ENCODE measurements at places on chromosomes 2 and 18. TPM values are rescaled to one million over a fixed set of nuclear protein-coding genes. Genes with fewer than 3 reads are reported as not detected.
A peak's percentile ranks its signal among the peaks of the same experiment; 100 is the strongest.

DNA sequence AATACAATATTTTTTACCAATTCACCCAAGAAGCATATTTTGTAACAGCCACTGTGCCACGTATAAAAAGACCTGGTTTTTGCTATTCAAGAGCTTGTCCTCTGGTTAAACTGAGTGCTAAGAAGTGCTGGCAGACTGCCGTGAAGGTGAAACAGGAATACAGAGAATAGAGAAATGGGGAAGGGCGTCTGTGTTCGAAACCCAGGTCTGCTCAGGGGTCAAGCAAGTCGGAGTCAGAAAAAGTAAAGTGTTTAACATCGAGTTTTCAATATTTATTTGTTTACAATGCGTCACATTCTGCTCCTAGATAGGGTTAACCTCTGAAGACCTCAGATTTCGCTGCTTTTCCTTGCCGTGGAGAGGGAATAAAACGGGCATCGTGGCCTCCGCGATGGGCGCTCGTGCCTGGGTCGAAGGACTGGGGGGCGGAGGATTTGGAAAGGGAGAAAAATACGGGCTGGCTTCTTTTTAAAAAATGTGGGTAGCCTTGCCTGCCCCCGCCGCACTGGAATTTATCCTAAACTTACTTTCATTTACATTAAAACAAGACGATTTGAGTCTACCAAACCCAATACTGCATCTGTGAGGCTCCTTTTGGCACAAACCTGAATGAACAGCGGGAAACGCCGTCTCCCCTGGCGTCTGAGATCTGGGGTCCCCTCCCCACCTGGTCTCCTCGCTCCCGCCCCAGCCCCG is 1.1 kb upstream of the SNTG2 start:
- no peak for DNase-seq

GRCh38 chr2:179877601-179878364 is 16.4 kb upstream of the ZNF385B start:
- no peak for DNase-seq

DNA sequence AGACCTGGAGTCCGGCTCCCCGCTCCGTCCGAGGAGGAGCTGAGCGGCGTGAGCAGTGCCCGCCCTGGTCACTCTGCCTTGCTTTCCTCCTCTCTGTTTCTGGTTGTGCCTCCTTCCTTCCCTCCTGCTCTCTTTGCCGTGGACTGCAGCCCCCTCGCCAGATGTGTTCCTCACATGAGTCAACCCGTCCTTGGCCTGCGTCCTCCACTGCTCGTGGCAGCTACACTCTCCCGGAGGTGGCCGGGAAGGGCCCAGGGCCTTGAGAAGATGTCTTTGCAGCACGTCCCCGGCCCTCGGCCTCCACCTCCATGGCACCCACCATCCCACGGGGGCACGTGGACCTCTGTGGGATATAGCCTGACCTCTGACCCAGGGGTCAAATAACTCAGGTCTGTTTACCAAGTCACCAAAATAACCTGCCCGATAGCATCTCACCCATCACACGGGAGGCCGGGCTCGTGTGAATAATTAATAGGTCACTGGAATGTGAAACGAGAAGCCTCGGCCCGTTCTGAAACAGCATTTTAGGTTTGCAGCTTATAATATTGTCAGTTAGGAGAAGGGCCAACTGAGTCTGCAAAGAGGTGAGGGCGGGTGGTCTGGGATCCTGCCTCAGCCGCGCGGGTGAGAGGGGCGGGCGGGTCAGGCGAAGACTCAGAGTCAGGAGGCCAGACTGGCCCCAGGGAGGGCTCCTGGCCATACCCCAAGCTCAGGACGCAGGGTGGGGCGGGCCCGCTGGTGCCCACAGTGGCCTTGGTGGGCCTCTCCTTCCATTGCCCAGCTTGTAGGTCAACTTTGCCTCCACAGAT is 42.6 kb downstream of the NFATC1 start:
- no peak for DNase-seq

GRCh38 chr2:205681401-205682238 is 681 bp upstream of the NRP2 start:
- no peak for DNase-seq

DNA sequence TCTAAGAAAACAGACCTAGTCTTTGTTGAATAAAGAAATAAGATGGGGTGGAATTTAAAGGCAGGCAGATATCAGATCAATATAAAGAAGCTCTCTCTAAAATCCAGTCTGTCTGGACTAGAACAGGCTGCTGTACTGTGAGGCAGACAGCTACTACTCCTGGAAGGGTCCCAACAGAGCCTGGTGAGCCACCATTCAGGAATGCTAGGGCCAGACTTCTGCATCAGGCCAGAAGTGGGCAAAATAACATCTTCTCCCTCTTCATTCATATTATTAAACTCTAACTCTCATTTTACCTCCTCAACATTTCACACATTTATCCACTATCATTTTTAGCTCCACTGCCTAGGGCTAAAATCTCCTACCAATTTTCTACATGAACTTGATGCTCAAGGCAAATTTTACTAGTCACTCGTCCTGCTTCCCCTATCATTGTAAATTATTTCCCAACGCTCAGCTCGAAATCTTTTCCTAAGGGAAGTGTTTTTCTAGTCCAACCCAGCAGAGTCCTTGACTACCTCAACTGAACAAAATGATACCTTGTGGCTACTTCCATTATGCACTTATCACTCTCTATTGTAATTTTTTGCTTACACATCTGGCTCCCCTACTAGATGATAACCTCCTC is 45.2 kb upstream of the GLS start:
- DNase-seq = no peak

- no peak for DNase-seq
Measured at GRCh38 chr2:109531221-109531620, 82.5 kb downstream of the SEPTIN10 start.

ALPG gene
- not detected for total RNA-seq

GRCh38 chr2:205580212-205580987 is 101.9 kb upstream of the NRP2 start:
- DNase-seq = no peak

RAX gene
- total RNA-seq = not detected

- peak; percentile 34 for DNase-seq
Measured at GRCh38 chr2:239322416-239323086, 78.3 kb downstream of the HDAC4 start.

- no peak for DNase-seq
Measured at GRCh38 chr18:62450175-62450545, 72.7 kb upstream of the ZCCHC2 start.

- DNase-seq = no peak
Measured at GRCh38 chr2:159708066-159708760, 4.1 kb upstream of the MARCHF7 start.

GRCh38 chr2:105786231-105787230 is 41.8 kb downstream of the NCK2 start:
- DNase-seq = no peak

DNA sequence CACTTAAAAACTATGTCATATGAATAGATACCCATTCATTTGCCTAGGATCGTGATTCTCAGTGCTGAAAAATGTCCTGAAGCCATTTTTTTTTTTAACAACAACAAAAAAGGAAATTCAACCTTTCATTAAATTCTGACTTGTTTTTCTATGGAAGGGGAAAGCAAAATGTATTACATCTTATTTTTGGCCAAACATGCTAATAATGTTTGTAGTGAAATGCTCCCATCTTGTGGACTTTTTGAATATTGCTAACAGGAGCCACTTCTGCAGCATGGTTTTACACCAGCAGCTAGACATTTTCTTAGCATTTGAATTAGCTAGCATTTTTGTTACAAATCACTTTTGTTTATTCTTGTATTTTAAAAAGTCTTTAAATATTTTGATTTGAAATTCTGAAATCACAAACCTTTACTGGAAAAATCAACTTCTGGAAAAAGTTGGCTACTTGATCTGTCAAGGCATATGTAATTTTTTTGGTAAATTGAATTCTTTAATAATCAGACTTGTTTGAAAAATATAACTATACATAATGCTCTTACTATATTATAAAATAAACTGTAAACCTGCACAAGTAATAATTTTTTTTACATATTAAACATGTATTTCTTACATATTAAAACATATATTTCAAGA is 75.8 kb downstream of the KIDINS220 start:
- DNase-seq = no peak

GPR39 gene
- total RNA-seq = not detected

DNA sequence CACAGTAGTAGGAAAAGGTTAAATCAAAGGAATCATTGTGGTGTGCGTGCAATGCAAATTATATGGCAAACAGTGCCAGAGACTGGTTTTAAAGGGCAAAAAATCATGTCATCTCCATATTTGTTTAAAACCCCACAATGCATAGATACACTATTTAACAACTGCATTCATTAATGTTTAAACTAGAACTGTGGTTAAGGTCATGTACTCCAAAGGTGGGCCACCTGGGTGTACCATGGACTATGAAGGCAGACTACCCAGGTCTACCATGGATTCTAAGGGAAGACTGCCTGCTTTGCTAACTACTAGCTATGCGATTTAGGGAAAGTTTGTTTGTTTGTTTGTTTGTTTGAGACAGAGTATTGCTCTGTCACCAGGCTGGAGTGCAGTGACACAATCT is 356.3 kb downstream of the ZEB2 start:
- DNase-seq = no peak

DNA sequence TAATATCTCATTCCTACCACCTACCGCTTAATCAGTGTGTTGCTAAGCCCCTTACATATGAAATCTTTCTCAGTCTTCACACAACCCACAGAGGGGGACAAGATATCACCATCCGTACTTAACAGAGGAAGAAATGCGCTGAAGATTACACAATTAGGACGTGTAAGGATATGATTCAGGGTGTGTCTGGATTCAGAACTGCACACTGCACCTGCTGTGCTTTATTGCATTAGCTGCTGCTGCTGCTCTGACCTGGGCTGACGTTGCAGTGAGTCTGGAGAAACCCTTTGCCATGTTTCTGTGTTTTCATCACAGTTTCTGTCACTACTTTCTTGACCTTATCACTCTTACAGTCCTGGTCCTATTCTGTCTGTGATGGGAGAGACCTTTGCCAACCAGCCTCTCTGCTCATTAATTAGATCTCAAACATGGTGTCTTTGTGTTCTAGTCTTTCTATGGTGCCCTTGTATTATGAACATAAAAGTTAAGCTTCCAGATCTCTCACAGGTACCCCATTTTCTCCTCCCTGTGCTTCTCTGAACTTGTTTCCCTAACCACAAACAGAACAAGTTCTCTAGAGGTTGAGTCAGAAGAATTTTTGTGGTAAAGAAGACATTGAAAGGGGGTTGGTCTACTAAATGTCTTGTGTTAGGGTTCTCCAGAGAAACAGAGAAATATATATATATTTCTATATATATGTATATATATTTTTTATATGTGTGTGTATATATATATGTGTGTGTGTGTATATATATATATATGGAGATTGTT is 92.9 kb upstream of the CYP1B1 start:
- DNase-seq = no peak

DNA sequence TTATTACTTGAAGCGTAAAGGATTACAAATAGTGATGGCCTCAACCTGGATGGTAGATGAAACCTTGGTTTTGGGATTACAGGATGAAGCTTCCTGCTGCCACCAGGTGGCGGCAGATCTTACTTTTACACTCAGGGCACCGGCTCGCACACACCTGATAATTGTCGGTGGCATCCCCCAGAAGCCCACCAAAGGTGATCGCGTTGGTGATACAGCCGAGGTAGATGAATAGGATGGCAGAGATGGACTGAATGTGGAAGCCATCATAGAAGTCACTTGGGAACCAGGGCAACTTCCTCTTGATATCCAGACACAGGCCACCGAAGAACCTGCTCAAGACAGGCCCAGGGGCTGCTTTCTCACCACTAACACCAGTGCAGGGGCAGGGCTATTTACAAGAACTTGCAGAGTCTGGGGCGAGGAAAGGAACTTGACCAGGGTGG is 51.8 kb downstream of the MTHFD2 start:
- peak; percentile 38 for DNase-seq

GRCh38 chr2:191316246-191316994 is 71.2 kb downstream of the MYO1B start:
- no peak for DNase-seq

GRCh38 chr2:199470361-199470671 is 12.6 kb upstream of the SATB2 start:
- DNase-seq = no peak

PARD6G gene
- 0.61 TPM for total RNA-seq

DNA sequence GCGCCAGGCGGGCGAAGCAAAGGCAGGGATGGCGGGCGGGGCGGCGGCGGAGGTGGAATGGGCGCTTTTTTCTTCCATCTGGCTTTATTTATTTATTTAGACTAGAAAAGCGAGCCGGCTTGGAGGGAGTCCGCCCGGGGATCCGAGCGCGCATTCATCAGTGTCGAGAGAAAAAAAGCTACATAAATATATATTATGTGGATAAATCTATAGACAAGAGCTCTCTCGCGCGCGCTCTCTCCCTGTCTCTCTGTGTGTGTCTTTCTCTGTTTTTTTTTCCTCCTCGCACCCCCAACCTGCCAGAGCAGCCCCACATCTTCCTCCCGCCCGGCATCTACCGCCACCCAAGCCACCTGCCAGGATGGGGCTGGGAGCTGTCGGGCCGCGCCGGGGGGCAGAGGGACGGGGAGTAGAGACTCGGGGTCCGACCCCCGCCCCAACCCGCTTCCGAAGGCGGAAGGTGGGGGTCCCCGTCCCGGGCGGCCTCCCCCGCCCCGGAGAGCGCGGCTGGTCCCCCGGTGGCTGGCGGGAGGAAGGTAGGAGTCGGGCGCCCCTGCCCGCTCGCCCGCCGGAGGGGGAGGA is 972 bp upstream of the CELF4 start:
- no peak for DNase-seq

KCNIP3 gene
- not detected for total RNA-seq

SLC5A7 gene
- not detected for total RNA-seq

DNA sequence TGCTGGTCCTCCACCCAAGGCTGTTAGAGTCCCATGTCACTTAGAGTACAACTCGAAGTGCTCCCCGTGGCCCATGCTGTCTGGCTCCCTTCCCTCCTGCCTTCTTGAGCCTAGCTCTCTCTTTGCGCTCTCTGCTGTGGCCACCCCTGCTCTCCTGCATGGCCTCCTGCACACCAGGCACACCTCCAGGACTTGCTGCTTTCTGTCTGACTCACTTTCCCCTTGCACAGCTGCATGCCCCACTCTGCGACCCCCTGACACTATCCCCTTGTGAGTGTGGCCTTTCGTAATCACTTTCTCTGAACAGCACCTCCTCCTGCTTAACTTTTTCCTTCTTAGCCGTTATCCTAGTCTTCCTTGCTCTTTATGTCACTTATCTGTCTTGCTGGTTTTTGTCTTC is 343.6 kb downstream of the TGIF1 start:
- DNase-seq = no peak

DNA sequence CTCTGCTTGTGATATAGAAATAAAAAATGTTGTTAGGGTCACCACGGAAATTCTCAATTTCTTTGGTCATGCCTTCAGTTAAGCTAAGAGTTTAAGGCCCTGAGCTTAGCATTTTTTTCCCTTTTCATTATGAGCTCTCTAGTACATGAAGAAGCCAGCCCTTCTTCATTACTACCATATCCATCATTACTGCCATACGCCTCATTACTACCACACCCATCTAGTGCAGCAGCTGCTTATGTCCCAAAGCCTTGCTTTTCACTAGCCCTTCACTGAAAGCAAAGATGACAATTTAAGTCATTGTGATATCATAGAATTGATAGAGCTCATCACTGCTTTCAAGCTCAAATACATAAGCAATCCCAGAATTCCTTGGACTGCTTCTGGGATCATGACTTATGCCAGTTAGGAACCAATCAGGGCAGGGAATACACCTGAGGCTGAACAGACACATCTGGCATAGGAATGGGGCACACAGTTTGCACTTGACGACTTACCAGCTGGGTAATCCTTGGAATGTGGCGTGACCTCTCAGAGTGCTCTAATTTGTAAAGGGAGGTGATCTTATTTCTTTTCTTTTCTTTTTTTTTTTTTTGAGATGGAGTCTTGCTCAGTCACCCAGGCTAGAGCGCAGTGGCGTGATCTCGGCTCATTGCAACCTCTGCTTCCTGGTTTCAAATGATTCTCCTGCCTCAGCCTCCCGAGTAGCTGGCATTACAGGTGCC is 40.3 kb downstream of the SOWAHC start:
- DNase-seq = no peak
